Endodermal cell (in vitro differentiated cells): ENCODE measurements at places on chromosomes 1 and 21. TPM values are rescaled to one million over a fixed set of nuclear protein-coding genes. Genes with fewer than 3 reads are reported as not detected.
A peak's percentile ranks its signal among the peaks of the same experiment; 100 is the strongest.

GRCh38 chr1:212291505-212292134, 6.4 kb downstream of the PPP2R5A start:
- H3K27ac ChIP-seq, result no peak overlapping the region
- DNase-seq, result no peak
- peak overlapping the region; percentile 27 for H3K4me3 ChIP-seq
- H3K36me3 ChIP-seq, result peaks cover 4% of the 10 kb centered on the region
- no peaks in the 10 kb centered on the region for H3K27me3 ChIP-seq
- peaks cover 4% of the 10 kb centered on the region for H3K4me1 ChIP-seq

DNA sequence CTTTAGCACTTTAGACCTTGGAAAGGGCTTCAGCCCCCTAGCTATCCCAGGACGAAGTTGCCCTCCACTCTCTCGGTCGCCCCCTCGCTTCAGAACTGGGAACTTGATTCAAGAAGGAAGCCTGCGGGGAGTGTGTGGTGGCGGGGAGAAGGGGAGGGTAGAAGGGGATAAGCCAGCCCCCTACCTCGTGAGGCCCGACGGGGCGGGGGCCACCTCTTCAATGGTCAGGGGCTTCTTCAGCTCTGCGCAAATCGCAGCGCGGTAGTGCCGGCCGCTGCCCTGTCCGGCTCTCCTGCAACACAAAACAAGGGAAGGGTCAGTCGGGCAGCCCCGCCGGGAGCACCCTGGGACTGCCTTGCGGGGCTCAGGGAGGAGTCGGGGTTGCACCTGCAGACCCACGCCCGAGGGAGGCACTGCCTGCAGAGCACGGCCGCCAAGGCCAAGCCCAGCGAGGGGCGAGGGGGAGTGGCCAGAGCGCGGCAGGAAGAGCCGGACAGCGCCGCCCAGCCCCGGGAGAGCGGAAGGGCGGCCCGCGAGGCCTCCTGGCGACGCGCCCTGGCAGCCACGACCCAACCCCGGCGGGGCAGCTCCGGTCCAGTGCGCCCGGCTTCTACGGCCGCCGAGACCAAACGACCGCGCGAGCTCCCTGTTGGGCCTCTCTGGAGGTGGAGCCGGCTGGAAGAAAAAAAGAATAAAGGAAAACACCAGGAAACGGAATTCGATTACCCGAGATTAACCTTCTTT, 56.2 kb upstream of the RASAL2 start:
- H3K27ac ChIP-seq, result no peak overlapping the region
- H3K27me3 ChIP-seq, result no peaks in the 10 kb centered on the region
- H3K4me3 ChIP-seq, result no peak overlapping the region
- peak; percentile 90 for DNase-seq

GRCh38 chr1:209769971-209770370, 14.1 kb downstream of the TRAF3IP3 start:
- H3K27me3 ChIP-seq, result peaks cover 20% of the 10 kb centered on the region
- no peak overlapping the region for H3K27ac ChIP-seq
- H3K36me3 ChIP-seq, result no peaks in the 10 kb centered on the region

DNA sequence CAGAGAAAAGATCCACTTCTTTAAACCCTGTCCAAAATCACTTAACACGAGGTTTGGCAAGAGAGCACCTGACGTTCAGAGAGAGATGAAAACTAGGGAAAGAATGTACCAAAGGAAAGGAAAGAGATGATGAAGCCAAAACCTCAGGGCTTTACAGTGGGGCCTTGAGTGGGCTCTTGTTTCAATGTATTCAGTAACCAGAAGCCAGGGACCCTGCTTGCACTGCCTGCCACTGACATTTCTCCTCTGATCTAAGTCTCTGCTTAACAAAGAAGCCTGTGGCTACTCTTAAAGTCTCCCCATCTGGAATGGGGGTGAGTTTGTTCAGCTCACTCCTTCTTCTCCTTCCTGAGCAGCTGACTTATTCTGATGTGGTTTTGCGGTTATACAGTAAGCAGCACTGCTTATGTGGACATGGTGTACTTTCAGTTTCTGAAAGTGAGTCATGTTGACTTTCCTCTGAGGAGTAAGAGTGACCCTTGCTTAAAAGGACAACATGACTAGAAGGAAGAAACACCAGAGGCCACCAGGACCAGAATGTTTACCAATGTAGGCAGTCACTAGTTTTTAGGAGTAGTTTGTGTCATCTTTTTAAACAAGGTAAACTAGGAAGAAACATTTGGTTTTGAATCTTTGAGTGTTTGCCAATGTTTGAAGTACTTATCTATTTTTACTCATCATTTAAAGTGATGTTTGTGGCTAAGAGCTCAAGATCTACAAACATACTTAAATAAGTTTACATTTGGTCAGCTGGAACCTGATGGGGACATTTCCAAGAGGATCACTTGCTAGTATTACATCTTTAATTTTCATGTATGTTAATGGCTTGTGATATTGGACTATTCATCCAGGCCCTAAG, 87.4 kb downstream of the FASLG start:
- H3K4me1 ChIP-seq, result no peaks in the 10 kb centered on the region
- no peaks in the 10 kb centered on the region for H3K36me3 ChIP-seq
- no peak overlapping the region for H3K4me3 ChIP-seq
- H3K27ac ChIP-seq, result no peak overlapping the region
- no peaks in the 10 kb centered on the region for H3K27me3 ChIP-seq

- DNase-seq, result no peak
- no peaks in the 10 kb centered on the region for H3K36me3 ChIP-seq
- no peak overlapping the region for H3K4me3 ChIP-seq
- no peak overlapping the region for H3K27ac ChIP-seq
- H3K27me3 ChIP-seq, result no peaks in the 10 kb centered on the region
Observed at GRCh38 chr1:91616712-91617111, 116.1 kb downstream of the CDC7 start.

GRCh38 chr1:227746676-227747075, 11.4 kb downstream of the SNAP47 start:
- H3K27ac ChIP-seq, result no peak overlapping the region
- DNase-seq, result no peak
- no peaks in the 10 kb centered on the region for H3K4me1 ChIP-seq
- H3K4me3 ChIP-seq, result no peak overlapping the region

DNA sequence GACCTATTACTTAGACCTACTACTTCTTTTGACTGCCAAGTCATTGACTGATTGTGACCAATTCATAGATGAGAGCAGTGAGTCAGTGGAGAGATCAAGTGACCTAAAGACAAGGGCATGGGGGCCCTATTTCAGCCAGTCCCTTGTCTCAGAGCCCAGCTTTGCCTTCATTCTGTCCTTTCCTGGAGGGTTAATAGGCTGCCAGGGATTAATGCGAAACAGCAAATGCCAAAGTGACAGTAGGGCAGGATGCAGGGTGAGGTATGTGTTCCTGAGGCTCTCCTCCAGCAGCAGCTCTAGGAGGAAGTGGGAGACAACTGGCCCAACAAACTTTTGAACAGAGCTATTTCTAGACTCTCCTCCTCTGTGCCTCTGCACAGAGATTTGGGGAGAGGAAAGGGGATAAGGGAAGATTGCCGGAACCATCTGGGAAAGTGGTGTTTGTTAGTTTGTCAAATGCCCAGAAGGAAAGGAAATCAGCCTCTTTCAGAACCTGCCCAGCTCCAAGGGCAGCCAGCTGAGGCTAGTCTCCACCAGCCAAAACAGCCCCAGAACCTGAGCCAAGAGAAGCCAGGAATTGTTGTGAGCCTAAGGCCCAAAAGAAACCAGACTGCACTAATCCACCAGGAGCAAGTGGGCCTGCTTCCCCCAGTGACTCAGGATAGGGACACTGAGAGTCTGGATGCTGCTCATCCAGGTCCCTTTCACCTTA, 4.9 kb upstream of the S100A3 start:
- H3K36me3 ChIP-seq, result no peaks in the 10 kb centered on the region
- H3K27me3 ChIP-seq, result no peaks in the 10 kb centered on the region
- H3K27ac ChIP-seq, result no peak overlapping the region
- DNase-seq, result no peak

DNA sequence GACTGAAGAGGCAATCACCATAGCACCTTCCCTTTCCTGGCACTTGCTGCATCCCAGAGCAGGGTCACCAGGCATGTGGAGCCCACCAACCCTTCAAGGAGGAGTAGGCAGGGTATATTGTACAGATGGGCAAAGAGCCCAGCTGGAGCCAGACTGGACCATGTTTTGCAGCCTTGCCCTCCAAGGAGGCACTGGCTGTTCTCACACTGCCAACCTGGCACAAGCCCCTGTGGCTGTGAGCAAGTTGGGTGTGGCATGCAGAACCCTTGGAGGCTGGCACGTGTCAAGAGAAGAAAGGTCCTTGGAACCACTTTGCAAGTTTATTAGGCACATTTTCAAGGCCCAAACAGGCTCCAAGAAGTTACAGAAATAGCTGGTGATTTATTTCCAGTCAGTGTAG, 146.4 kb downstream of the FOXD2 start:
- no peak overlapping the region for H3K27ac ChIP-seq
- H3K4me3 ChIP-seq, result no peak overlapping the region
- H3K27me3 ChIP-seq, result peaks cover 15% of the 10 kb centered on the region
- H3K36me3 ChIP-seq, result no peaks in the 10 kb centered on the region
- no peaks in the 10 kb centered on the region for H3K4me1 ChIP-seq

DNA sequence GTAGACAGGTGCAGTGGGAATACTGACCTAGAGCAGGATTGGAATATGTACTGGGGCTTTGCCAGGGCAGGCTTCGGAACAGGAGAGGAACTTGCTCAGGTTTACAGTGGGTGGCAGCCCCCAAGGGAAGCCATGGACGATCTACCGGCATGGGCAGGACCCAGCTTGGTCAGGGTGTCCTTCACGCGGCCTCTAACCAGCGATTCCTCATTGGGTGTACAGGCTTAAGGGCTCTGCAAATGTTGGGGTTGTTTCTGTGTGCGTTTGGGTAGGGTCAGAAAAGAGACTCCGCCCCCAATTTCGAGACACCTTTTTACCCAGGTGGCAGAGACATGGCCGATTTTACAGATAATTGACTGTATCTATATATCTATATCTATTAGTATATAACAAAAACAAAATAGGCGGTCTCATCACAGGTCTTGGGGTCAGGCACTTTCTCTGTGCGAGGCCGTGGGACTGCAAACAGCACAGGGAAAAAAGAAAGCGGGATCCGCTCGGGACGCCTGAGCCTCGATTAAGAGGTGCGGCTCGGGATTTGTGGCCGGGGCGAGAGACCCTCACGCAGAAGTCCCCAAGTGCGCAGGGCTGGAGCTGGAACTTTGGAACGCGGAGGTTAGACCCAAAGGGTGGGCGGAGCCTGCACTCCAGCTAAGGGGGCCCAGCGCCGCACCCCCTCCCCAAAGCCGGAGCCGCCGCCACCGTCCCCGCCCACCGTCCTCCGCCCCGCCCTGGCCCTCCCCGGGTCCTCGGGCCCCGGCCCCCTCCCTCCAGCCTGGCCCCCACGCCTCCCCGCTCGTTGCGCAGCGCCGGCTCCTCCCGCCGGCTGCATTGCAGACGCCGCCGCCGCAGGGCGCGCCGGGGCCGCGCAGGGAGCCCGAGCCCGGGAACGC, 67.5 kb upstream of the VAMP3 start:
- peaks cover 14% of the 10 kb centered on the region for H3K27me3 ChIP-seq
- peaks cover 7% of the 10 kb centered on the region for H3K4me1 ChIP-seq
- DNase-seq, result peak; percentile 85
- H3K36me3 ChIP-seq, result no peaks in the 10 kb centered on the region
- peak overlapping the region; percentile 64 for H3K4me3 ChIP-seq

GRCh38 chr1:178361847-178362246, 134.9 kb downstream of the CLEC20A start:
- no peak overlapping the region for H3K4me3 ChIP-seq
- H3K27me3 ChIP-seq, result no peaks in the 10 kb centered on the region
- H3K4me1 ChIP-seq, result peaks cover 11% of the 10 kb centered on the region

GRCh38 chr1:15320267-15320666, 73.2 kb downstream of the FHAD1 start:
- no peak for DNase-seq
- H3K36me3 ChIP-seq, result no peaks in the 10 kb centered on the region
- no peaks in the 10 kb centered on the region for H3K4me1 ChIP-seq
- no peaks in the 10 kb centered on the region for H3K27me3 ChIP-seq

DNA sequence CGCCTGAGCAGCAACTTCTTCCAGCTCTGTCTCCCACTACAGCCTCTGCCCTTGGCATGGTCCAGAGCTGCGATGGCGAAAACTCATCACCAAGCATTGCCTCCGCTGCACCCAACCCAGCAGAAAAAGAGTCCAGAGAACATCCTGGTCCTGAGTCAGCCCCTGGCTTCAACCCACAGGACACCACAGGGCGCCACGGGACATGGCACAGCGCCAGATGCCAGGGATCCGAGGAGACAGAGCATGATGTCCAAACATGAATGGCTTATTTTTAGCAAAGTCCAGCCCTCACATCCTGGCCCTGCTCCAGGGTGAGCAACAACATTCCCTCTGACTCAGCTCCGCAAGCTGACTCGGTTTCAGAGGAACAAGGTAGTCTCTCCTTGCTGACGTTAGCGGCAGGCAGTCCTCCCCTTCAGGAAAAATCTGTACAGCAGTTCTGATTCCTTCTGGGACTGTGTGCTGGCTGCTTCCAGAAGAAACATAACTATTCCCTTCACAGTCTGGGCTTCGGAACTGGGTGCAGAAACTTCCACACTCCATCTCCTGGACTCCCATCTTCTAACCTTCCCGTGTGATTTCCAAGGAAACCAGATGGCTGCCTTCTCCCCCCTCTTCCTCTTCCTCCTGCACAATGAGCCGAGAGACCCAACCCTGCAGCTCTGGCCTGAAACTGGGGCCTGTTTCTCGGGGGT, 131.3 kb downstream of the TOMM20 start:
- H3K27me3 ChIP-seq, result no peaks in the 10 kb centered on the region
- no peaks in the 10 kb centered on the region for H3K4me1 ChIP-seq
- no peaks in the 10 kb centered on the region for H3K36me3 ChIP-seq
- H3K4me3 ChIP-seq, result no peak overlapping the region

Gene FCMR
- not detected in 2 replicates for total RNA-seq

Gene PFDN2
- total RNA-seq, result 78.7 to 95.7 TPM (median 85.9 TPM) in 3 replicates

Gene RAB25
- total RNA-seq, result 78.5 and 82.0 TPM in 2 replicates

Gene FNDC5
- total RNA-seq, result 3.9 and 6.0 TPM in 2 replicates

Gene PRAMEF17
- total RNA-seq, result not detected in 2 replicates

Gene FOXD2
- total RNA-seq, result 0.07 to 0.13 TPM in 2 of 3 replicates, not detected in the other

Gene PIK3C2B
- 23.9 to 35.4 TPM (median 26.4 TPM) in 3 replicates for total RNA-seq
